ENCODE measurements at places on chromosomes 12 and 14. TPM values are rescaled to one million over a fixed set of nuclear protein-coding genes. Genes with fewer than 3 reads are reported as not detected.

INSM2 gene
- total RNA-seq = not detected

DNA sequence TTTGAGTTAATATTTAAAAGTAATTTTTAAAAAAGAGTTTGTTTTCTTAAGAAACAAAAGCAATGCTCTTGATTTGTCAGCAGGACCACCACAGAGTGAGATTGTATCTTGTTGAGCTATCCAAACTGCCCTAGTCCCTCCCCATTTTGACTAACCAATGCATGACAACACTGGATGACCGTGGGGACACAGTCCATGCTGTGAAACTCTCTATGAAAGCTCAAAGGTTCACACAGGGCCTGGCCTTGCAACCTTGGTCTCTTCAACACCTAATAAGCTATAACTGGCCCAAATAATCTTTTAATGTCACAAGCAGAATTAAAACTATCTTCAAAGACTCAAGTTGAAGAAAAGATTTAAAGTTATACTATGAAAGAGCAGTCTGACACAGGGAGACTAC, 13.5 kb downstream of the ETFRF1 start:
- no peak overlapping the region for H3K4me3 ChIP-seq
- no peaks in the 10 kb centered on the region for H3K27me3 ChIP-seq
- no peaks in the 10 kb centered on the region for H3K4me1 ChIP-seq
- peaks cover 6% of the 10 kb centered on the region for H3K36me3 ChIP-seq

DNA sequence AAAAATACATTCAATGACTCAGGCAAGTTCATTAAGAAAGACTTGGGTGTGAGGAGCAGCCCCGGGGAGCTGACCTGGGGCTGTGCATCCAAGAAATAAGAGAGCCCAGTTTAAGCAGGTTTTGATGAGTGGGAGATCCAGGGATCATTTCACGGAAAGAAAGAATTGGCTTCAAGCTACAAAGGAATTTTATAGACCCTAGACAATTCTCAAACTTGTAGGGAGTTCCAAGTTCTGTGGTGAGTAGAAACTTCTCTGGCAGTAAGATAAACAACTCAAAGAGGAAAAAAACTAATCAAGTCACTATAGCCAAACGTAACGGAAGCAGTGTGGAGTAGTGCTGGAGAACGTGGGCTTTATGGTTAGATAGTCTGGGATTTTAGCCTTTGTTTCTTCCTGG, 175.7 kb upstream of the DDHD1 start:
- DNase-seq = no peak
- H3K36me3 ChIP-seq = no peaks in the 10 kb centered on the region
- no peak overlapping the region for H3K4me3 ChIP-seq
- H3K4me1 ChIP-seq = no peaks in the 10 kb centered on the region

DNA sequence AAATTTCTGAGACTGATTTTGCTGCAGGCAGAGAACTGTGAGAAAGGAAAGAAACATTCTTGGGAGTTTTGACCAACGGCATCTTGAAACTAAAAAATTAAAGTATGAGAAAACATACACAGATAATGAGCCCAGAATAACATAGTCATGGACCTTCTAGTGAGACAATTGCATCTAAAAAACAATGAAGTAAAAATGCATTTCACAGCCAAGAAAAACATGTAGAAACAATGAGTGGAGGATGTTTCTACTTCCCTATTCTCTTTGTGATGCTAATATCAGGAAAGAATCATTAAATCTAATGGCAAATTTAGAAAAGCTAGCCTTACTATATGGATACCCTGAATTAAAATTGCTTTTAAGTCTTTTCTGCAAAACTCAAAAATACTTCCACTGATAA, 12.2 kb upstream of the PLEKHG7 start:
- H3K4me3 ChIP-seq = no peak overlapping the region
- no peaks in the 10 kb centered on the region for H3K36me3 ChIP-seq
- no peak for DNase-seq
- H3K27me3 ChIP-seq = no peaks in the 10 kb centered on the region

GRIN2B gene
- not detected for total RNA-seq

GPATCH2L gene
- total RNA-seq = 70.1 TPM

- no peaks in the 10 kb centered on the region for H3K36me3 ChIP-seq
- H3K4me1 ChIP-seq = no peaks in the 10 kb centered on the region
- H3K4me3 ChIP-seq = no peak overlapping the region
- no peak overlapping the region for H3K27ac ChIP-seq
Observed at GRCh38 chr12:59444932-59445331, 150.9 kb upstream of the SLC16A7 start.

GRCh38 chr12:512933-513332, 53.2 kb downstream of the B4GALNT3 start:
- no peaks in the 10 kb centered on the region for H3K27me3 ChIP-seq
- no peak overlapping the region for H3K27ac ChIP-seq
- no peaks in the 10 kb centered on the region for H3K36me3 ChIP-seq
- DNase-seq = no peak
- no peaks in the 10 kb centered on the region for H3K4me1 ChIP-seq

- no peak overlapping the region for H3K4me3 ChIP-seq
- H3K27me3 ChIP-seq = no peaks in the 10 kb centered on the region
- H3K36me3 ChIP-seq = no peaks in the 10 kb centered on the region
- H3K4me1 ChIP-seq = no peaks in the 10 kb centered on the region
Observed at GRCh38 chr12:5523396-5524115, 91.6 kb downstream of the NTF3 start.

- no peak for DNase-seq
- no peaks in the 10 kb centered on the region for H3K36me3 ChIP-seq
- peaks cover 58% of the 10 kb centered on the region for H3K4me1 ChIP-seq
- H3K4me3 ChIP-seq = no peak overlapping the region
- H3K27ac ChIP-seq = no peak overlapping the region
Observed at GRCh38 chr12:68446901-68447796, 115.0 kb upstream of the MDM1 start.

DNA sequence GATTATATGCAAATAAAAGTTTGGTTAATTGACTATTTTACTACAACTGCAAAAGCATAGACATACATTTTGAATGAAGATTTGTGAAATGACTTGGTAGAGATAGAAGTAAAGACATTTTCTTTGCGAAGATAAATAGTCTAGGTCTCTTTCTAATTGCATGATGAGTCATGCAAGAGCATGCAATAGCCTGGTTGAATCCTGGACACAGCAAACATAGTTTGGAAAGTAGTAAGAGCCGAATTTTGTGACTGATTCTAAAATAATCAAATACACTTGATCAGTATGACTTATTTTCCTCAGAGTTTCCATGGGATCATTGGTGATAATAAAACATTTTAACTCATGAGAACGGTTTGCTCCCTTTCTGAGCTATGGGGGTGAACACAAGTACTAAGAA, 27.7 kb upstream of the CAND1 start:
- no peaks in the 10 kb centered on the region for H3K36me3 ChIP-seq
- H3K27me3 ChIP-seq = no peaks in the 10 kb centered on the region
- no peak overlapping the region for H3K27ac ChIP-seq
- DNase-seq = no peak

DNA sequence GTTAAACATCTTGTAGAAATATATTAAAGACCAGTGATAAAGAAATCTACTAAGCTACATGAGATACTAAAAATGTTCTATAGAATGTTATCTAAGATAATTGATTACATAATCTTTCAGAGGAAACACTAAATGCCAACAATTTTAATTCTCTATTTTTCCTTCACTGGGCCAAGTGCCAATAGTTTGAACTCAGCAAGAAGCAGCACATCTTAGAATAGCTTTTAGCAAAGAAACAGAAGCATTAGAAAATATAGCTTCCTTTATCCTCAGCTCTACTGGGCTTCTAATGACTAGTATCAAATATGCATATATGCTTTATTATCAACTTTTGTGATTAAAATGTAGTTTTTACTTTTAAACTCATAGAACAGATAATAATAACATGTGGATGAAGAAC, 461.4 kb upstream of the USP15 start:
- no peak overlapping the region for H3K27ac ChIP-seq
- no peaks in the 10 kb centered on the region for H3K27me3 ChIP-seq
- no peak overlapping the region for H3K4me3 ChIP-seq
- no peaks in the 10 kb centered on the region for H3K36me3 ChIP-seq
- no peak for DNase-seq

DNA sequence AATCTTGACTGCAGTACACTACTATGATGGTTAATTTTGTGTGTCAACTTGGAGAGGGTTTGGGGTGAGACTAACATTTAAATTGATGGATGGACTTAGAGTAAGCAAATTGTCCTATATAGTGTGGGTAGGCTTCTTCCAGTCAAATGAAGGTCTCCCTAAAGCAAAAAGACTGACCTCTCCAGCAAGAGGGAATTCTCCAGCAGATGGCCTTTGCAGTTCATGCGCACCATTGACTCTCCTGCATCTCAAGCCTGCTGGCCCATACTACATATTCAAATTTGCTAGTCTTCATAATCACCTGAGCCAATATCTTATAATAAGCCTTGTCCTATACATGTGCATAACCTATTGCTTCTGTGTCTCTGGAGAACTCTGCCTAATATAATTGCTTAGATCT, 260.2 kb downstream of the RERGL start:
- no peak overlapping the region for H3K4me3 ChIP-seq
- no peaks in the 10 kb centered on the region for H3K4me1 ChIP-seq
- no peak overlapping the region for H3K27ac ChIP-seq
- no peaks in the 10 kb centered on the region for H3K36me3 ChIP-seq
- DNase-seq = no peak

DNA sequence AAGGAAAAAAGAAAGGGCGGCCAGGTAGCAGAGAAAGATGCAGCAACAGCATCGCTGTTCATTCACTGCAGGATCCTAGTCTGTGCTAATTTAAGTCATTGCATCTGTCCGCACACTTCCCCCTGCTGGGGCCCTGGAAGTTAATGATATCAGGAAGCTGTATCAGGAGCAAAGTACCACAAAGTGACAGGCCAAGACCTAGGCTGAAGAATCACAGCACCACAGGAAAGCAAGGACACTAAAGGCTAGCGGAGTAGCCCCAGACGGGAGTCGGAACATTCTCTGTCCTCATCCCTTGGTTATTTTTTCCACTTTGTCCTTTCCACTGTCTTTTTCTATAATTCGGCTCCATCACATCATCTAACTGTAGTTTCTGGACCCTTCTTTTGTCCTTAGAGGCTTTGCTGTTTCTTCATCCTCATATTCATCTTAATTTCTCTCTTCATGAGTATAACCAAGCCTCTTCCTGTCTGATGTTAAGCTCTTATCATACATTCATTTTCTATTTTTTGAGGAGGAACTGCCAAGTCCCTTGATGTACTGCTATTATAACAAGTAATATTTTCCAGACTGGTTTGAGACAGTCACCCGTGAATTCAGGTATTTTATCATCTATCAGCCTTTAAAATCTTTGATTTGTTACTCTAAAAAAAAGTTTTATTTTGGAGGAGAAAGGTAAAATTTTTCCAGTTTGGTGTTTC, 28.3 kb downstream of the DUSP16 start:
- H3K27ac ChIP-seq = no peak overlapping the region
- peaks cover 32% of the 10 kb centered on the region for H3K4me1 ChIP-seq
- DNase-seq = no peak
- no peaks in the 10 kb centered on the region for H3K27me3 ChIP-seq
- no peaks in the 10 kb centered on the region for H3K36me3 ChIP-seq
- H3K4me3 ChIP-seq = no peak overlapping the region

- H3K4me1 ChIP-seq = peaks cover 99% of the 10 kb centered on the region
- no peak for DNase-seq
- H3K27me3 ChIP-seq = no peaks in the 10 kb centered on the region
- no peaks in the 10 kb centered on the region for H3K36me3 ChIP-seq
Observed at GRCh38 chr12:57837864-57838562, 8.5 kb downstream of the CTDSP2 start.

KRT73 gene
- 5.7 TPM for total RNA-seq

EPYC gene
- total RNA-seq = not detected

DNA sequence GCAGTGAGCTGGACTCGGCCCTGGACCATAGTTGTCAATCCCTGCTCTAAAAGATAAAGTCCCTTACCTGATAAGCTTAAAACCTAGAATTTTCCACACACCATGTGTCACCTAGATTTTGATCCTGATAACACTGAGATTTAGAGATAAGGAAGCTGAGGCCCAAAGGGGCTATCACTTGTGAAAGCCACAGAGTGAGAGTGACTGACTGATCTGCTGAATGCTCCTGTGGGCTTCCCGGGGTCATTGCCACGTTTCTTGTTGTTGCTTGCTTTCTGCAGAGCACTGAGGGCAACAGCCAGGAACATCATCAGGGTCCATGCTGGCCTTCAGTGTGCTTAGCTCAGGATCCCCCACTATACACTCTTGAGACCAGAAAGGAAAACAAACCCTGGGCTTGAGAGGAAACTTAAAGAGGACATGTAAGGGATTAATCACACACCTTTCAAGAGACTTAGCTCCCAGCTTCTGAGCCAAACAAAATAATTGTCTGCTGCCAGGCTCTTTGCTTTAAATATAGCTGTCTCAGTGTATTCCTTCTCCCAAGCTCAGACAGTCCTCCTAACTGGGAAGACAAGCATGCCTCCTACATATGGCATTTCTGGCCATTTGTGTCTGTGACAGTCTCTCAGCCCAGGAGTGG, 82.6 kb upstream of the ARHGAP5 start:
- no peak overlapping the region for H3K27ac ChIP-seq
- H3K27me3 ChIP-seq = no peaks in the 10 kb centered on the region
- DNase-seq = no peak
- no peaks in the 10 kb centered on the region for H3K4me1 ChIP-seq

GYS2 gene
- total RNA-seq = 0.11 TPM

MYL2 gene
- total RNA-seq = not detected
